Hematopoietic multipotent progenitor cell treated with erythropoietin and hydrocortisone succinate and interleukin-3 and kit ligand, for 8 days (in vitro differentiated cells): ENCODE measurements at places on chromosomes 11 and 22.
A peak's percentile ranks its signal among the peaks of the same experiment; 100 is the strongest.

DNA sequence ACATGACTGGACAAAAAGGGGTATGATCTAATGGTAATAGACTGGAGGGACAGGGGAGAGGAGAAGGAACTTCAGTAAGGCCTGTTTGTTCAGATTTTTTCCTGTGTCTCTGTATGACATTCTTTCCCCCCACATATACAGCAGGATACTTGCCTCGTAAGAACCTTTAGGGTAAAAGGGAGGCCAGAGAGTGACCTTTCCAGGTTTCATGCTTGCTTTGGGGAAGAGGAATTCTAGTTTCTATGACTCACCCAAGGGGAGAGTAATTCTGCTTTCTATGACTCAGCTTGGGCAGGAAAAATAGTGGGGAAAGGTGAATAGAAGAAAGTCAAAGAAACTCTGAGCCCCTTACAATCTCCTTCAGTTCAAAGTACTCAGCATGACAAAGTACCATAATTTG, 457.0 kb downstream of the DLG2 start:
- DNase-seq: no peak

- DNase-seq: no peak
These were observed 19.6 kb downstream of the MYRF start for GRCh38 chr11:61771985-61772455.

GRCh38 chr11:70806461-70807194, 408.3 kb downstream of the CTTN start:
- no peak for DNase-seq

DNA sequence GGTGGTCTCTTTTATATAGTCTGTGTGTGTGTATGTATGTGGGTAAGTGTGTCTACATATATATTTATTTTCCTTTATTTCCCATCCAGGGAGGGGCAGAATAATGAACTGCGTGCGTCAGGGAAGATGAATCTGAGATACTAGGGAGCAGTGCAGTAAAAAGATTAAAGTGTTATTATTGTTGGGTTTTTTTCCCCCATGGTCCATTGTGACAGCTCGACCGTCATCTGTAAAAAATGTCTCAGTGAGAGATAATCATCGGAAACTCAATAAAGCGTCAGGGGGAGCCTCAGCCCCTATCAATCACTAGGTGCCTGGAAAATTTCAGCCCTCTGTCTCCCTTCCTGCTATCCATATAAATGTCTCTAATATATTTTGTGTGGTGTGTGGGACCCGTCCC, 64.6 kb downstream of the CLPB start:
- DNase-seq: no peak

DNA sequence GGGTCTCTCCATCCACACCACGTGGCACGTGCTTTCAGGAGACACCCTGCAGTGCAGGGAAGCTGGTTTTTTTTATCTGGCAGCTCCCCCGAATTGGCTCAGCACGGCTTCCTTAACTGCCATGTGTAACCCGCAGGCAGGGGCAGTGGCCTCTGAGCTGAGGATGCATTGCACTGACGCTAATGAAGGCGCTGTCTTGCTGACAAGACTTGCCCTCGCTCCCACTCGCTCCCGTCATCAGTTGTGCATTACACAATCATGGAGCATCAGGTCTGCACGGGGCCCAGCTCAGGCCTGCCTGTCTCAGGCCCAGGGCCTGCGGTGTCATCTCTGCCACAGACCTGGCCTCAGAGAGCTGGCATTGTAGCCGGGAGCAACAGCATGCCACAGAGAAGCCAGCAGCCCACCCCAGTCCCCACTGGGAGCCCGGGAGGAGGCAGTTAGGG, 95.9 kb downstream of the ARHGAP8 start:
- DNase-seq: no peak

- no peak for DNase-seq
These were observed 76.3 kb downstream of the FAM168A start for GRCh38 chr11:73521621-73522020.

DNA sequence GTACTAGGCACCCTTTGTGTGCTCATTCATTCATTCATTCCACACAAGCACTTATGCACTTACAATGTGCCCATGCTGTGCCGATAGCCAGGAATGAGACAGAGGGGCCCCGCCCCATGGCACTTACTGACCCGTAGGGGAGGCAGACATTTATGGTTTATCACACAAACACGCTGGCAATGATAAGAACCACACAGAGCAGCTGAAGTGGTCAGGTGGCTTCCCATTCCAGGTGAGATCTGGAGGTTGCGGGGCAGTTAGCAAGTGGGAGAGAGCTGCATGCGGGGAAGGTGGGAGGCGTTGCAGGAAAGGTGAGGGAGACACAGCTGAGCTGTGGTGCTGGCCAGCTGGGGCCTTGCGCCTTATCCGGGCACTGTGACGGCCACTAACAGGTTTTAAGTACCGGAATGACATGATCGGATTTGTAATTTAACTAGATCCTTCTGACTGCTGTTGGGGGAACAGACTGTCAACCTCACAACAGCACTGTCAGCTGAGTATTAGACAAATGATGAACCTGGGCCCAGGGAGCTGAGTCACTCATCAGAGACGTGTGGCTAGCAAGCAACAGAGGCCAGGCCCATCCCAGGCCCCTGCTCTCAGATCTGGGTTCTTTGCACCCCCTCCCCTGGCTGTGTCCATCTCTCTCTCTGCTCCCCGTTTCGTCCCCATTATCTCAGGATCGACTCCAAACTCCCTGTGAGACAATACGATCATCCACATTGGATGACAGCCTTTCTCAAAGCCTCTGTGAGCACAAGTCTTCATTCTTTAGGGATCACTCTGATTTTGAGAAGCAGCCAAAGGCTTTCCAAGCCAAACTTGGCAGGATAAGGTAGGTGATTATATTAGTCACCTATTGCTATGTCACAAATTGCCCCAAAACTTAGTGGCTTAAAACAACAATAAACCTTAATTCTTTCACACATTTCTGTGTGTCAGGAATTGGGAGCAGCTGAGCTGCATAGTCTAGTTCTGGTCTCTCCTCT, 28.4 kb downstream of the RASD2 start:
- no peak for DNase-seq

- DNase-seq: no peak
These were observed 257.5 kb downstream of the TMEM135 start for GRCh38 chr11:87295237-87295636.

DNA sequence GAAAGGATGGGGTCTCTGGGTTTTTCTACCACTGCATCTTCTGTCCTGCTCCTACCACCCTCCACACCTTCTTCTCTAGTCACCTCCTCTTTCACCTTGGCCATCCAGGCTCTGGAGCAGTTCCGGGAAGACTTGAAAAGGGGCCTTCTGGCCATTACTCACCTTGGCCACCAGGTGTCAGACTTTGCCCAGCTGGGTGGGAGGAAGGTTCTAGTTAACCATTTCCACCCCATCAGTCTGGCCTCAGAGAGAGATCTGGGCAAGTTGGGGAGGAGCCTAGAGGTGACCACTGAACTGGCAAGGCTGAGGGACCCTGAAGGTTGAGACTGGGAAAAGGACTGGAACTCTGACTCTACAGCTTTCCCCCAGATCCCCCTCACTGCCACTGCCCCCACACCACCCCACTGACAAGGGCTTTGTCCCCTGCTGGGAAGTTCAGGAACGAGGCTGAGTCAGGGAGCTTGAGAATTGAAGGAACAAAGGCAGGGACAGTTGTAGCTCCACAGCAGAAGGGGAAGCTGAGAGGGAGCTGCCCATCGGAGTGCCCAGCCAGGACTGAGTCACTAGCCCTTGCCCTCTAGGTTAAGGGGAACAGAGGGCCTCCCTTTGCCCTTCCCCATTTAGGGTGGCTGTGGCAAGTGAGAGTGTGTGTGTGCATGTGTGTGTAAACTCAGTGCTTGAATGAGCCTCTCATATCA, 3.7 kb upstream of the POLD4 start:
- DNase-seq: peak; percentile 84

- no peak for DNase-seq
These were observed 717.6 kb upstream of the ANO5 start for GRCh38 chr11:21475276-21475675.

DNA sequence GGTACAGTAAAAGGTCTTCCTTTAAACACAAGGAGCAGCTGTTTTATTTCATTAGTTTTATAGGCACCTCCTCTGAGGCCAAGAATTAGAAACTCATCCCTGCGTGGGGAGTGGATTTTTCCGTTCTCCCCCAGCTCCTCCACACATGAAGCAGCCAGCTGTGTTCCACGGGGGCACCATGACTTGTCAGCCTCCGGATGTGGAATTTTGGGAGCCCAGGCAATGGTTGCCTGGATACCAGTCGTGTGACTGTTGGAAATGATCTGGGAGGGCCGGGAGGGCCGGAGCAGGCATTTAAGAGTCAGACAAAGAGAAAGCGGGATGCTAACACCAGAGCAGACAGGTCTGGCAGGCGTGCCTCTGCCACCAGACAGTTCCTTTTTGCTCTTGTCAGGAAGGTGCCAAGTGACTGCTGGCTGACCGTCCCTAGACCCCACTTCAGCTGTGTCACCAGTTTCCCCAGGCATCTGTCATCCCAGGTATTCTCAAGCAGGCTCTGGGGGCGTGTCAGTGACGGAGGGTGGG, 15.9 kb upstream of the CDC42EP2 start:
- DNase-seq: no peak

DNA sequence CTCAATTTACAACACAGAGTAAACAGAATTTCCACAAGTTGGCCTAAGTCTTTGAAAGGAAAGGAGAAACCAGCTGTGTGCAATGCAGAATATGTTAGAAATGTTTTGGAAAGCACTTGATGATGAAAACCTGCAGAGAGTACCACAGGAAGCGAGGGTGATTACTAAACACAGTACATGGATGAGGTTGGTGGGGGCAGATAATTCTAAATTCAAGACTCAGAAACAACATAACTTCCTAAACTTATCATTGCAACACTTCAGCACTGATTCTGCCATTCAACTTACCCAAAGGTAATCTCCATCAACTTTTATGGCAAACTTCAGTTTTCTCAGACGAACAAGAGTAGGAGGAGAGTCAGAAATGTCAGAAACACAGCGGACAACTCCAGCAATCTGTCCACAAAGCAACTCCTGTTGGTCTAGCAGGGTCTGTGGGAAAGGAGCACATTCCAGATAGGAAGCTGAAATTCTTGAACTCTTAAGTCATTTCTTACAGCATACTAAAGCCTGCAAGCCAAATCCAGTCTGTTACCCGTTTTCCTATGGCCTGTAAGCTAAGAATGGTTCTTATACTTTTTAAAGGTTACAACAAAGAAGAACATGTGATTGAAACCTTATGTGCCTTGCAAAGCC, 6.8 kb downstream of the HPS4 start:
- DNase-seq: no peak
